Glomerular endothelial cell (primary cell): ENCODE measurements at places on chromosomes 13 and 19. TPM values are rescaled to one million over a fixed set of nuclear protein-coding genes. Genes with fewer than 3 reads are reported as not detected.

DNA sequence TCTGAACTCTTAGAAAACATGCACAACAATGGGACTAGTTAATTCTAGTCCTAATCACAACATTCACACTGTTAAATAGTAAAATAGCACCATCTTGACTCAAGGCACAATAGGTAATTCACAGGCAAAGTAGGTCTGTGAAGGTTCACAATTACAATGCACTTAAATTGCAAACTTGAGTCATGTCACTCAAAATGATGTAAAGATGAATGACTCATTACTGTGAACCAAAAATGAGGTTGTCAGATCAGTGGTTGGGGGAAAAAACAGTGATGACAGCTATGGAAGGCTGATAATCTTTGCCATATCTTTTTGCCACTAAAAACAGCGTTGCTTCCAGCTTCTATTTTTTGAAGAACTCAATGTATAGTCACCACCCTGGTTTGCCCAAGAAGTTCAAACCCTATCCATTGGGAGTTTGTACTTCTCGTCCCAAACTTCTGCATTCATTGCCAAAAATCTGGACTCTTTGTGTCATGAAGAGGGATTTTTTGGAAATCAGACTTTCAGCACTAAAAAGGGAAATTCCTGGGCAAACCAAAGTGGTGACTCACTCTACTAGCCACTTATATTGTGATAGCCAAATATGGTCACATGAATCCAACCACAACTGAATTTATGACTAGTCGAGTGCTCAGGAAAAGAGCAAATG lies 200.9 kb upstream of the TMTC4 start:
- DNase-seq, result peak; percentile 94

DNA sequence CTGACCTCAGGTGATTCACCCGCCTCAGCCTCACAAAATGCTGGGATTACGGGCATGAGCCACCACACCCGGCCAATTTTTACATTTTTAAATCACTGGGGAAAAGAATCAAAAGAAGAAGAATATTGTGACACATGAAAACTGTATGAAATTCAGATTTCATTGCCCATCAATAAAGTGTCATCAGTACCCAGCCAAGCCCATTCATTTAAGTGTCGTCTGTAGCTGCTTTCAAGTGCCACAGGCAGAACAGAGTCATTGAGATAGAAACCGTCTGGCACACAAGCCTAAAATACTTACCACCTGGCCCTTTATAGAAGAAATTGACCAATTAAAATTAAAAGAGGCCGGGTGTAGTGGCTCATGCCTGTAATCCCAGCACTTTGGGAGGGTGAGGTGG lies 15.3 kb downstream of the COLGALT1 start:
- DNase-seq, result no peak

- DNase-seq, result peak; percentile 52
These were observed 188.4 kb downstream of the ITGBL1 start for GRCh38 chr13:101640788-101641400.

DNA sequence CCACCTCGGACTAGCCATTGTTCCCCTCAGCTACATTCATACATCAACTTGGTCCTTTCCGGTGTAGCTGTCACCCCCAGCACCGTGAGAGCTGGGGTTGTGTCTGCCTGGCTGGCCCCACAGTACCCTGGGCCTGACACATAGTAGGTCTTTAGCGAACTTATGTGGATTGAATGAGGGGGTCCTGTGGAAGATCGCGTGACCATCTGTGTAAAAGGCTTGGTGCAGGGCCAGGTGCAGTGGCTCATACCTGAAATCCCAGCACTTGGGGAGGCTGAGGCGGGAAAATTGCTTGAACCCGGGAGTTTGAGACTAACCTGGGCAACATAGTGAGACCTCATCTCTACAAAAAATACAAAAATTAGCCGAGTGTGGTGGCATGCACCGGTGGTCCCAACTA lies 2.0 kb downstream of the SMARCA4 start:
- no peak for DNase-seq

DNA sequence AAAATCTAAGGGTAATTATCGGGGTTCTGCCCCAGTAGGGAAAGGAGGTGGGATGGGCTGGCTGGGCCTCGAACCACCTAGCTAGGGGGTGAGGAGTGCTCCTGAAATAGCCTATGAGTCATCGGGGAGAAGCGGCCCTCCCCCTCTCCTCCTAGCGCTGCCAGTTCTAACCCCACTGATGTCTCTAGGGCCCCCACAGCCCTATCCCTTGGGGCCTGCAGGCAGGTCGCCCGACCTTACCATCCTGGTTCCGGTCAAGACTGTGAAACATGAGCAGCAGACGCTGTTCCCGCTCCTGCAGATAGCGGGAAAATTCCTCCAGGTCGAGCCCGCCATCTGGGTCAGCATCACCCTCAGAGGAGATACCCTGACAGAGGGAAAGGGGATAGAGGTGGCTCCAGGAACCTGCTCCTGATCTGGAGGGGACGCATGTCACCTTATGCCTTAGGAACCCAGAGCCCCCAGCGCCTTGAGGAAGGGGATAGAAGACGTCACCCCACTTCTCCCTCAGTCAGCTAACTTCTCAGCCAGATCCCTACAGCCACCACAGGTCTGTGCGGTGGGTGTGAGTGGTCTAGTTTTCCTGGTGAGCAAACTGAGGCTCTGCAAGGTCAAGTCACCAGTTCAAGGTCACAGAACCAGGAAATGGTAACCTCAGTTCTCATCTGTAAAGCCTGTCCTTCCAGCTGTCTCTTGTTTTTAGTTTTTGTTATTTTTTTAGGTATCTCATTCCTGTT lies 1.5 kb downstream of the SLC25A23 start:
- DNase-seq, result no peak

GRCh38 chr13:79482281-79482970 lies 1.5 kb downstream of the NDFIP2 start:
- no peak for DNase-seq

GRCh38 chr13:21047591-21048282 lies 13.6 kb downstream of the LATS2 start:
- DNase-seq, result no peak

DNA sequence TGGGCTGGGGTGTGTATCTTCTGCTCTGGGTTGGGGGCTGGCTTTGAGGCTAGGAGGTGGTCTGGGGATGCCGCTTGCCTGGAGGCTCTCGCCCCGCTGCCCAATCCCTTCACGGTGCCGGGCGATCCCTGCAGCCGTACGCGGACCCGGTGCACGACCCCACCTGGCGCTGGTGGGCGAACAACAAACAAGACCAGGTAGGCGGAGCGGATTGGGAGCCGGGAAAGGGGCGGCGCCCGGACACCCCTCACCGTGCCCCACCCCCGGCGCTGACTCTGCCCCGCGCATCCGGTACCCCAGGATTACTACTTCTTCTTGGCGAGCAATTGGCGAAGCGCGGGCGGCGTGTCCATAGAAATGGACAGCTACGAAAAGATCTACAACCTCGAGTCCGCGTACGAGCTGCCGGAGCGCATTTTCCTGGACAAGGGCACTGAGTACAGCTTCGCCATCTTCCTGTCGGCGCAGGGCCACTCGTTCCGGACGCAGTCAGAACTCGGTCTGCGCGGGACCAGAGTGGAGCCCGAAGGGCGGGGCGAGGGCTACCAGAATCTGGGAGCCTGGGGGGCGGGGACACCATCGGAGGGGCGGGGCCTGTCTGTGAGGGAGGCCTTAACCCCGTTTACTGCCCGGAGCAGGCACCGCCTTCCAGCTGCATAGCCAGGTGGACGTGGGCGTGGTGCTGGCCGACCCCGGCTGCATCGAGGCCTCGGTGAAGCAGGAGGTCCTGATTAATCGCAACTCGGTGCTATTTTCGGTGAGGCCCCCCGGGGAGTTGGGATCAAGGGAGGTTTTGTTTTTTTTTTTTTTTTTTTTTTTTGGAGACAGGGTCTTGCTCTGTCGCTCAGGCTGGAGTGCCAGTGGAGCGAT lies 12.1 kb upstream of the PSMD8 start:
- DNase-seq, result no peak

DNA sequence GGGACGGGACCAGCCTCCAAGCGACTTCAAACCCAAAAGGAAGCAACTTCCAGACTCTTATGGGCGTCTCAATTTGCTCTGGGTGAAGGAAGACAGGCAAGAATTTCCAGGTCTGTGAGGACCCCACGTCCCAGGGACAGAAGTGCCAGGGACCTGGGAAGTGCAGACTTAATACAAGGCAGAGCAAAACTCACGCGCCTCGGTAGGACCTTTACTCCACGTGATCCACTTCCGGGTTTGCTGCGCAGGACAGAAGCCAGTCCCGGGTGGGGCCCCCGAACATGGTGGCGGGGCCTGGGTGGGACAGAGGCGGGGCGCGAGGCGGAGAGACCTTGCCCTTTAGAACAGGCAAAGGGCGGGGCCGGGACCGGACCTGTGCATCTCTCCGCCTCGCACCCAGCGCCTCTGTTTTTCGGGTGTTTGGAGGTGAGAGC lies 9.3 kb downstream of the ZNF611 start:
- DNase-seq, result no peak

DNA sequence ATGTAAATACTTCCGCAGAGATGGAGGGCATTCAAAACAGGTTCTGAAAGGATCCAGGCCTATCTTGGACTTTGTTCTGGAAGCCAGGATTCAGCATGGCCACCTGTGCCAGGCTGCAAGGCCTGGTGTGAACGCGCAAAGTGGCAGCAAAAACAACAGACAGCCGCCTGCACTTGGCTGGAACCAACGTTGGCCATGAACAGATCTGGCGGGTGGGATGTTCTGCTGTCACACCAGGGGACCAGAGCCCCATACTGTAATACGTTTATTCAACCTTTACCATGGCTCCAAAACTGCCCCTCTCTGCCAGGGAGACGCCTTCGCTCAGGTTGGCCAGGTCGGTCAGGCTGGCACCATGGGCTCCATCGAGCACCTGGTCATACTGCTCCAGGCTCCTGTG lies 69.7 kb downstream of the EPS15L1 start:
- no peak for DNase-seq

DNA sequence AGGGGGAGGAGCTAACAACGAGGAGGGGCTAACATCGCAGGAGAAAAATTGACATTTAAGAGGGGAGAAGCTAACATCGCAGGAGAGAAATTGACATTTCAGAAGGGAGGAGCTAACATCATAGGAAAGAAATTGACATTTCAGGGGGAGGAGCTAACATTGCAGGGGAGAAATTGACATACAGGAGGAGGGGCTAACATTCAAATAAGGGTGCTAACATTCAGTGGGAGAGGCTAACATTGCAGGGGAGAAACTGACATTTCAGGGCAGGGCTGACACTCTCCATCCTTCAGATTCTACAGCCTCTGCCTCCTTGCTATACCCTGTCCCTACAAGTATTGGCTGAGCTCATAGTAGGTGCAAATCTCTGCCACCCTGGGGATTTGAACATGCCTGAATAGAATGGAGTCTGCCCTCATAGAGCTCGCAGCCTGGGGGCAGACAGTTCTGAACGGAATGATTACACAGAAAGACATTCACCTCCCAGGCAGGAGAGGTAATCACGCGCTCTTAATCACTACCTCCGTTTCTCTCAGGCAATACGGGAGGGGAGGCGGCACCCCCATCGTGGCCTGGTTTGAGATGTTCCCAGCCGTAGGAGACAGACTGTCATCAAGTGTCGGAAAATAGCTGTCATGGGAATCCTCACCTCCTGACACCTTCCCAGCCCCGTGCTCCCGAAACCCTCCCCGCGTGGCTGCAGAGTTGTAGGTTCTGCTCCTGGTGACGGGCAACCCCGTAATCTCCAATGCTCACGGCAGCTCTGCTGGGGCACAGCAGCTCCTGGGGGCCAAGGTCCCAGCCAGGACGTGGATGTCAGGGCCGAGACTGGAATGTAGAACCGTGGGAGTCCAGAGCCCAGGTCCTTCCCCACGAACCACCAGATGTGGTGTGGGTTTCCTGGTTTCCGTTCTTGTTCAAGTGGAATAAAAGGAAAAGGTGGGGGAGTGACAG lies 9.5 kb downstream of the GPR32 start:
- no peak for DNase-seq

The TMPRSS9 gene
- total RNA-seq, result not detected in 2 replicates

The CASP14 gene
- total RNA-seq, result not detected in 2 replicates

The IFNL1 gene
- not detected in 2 replicates for total RNA-seq

The TNFSF13B gene
- 0.15 and 1.2 TPM in 2 replicates for total RNA-seq

The ZSCAN4 gene
- total RNA-seq, result not detected in 2 replicates

The NFIX gene
- total RNA-seq, result 4.9 and 5.0 TPM in 2 replicates

The PSG3 gene
- 0.29 TPM in 1 of 2 replicates, not detected in the other for total RNA-seq
